ENCODE measurements at places on chromosomes 4 and X.
A peak's percentile ranks its signal among the peaks of the same experiment; 100 is the strongest.

DNA sequence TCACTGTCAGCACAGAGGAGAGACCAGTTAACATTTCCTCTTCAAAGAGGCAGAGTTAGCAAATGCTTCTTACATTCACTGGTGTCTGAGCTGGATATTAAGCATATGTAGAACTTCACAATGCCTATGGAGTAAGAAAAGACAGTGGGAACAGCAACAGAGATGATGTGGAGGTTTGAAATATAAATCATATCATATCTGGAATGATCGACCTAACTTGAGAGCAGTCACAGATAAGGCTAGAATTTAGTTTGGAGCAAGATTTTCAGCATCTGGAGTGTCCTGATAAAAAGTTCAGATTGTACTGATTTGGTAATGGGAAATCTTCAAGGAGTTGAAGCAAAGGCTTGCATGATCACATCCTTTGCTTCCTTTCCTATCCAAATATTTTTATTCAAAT is 90.5 kb upstream of the ANKRD50 start:
- no peak for DNase-seq

DNA sequence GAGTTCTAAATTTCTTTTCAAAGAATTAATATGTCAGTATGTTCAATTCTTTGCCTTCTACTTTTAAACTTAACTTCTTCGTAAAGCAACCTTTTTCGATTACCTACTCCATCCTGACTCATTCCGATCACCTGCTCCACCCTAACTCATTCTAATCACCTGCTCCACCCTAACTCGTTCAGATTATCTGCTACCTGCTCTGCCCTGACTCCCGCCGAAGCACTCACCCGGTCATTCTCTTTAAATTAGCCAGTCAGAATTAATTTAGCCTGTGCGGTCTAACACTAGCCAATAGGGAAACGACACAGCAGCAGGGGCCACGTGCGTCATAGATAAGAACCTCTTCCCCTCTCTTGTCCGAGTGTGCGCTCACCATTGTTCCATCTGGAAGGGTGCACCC is 60.1 kb upstream of the SH3RF1 start:
- DNase-seq: no peak

DNA sequence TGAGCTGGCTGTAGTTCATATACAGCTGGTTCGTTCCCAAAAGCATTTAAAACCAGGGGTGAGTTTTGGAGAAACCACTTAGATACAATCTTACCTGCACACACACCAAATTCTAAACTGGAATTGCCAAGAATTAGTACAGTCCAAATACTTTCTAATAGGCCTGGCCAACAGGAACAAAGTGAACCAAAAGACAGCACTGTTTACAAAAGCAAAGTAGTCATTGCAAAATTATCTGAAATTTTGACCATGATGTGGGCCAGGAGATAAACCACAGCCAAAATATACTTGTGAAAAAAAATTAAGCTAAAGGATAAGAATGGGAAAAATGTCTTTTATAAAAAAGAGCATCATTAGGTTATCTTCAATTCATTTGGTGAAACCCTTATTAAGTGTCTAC is 37.9 kb upstream of the NAP1L5 start:
- DNase-seq: no peak

- DNase-seq: no peak
Measured at GRCh38 chr4:143183513-143184216, 1.1 kb upstream of the USP38 start.

- no peak for DNase-seq
Measured at GRCh38 chr4:110484767-110485166, 8.8 kb downstream of the ENPEP start.

GRCh38 chr4:90580326-90580725 is 453.1 kb downstream of the CCSER1 start:
- DNase-seq: no peak

DNA sequence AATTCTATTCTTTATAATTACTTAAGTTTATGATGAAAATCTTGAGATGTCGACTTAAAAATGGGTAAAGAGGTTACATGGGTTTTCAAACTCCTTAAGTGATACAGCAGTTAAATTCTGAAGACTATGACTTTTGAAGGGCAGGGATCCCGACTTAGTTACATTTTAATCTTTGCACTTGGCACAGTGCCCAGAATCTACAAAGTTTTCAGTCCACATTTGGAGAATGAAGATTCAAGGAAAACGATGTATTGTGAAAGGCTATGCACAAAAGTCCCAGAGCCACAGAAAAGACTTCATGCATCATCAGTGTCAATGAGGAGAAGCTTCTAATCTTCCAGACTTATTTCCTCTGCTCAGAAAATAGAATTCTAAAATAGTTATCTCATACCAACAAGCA is 36.3 kb upstream of the GRPR start:
- DNase-seq: no peak

DNA sequence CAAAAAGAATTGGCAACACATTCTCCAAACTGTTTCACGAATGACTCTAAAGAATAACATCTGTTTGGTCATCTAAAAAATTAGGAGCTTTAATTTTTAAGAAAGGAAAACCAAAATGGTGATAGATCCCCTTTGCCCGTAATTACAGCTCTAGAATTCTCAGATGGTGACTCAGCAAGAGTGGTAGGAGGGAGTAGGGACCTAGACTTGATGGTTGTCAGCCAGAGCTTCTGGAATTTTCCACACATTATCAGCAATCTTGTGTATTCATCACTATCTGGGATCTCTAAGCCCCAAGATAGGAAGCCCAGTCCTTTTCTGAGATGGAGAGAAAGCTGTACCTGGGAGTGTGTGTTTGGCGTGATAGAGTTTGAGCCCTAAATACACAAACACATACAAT is 103.9 kb upstream of the RAB40AL start:
- DNase-seq: no peak

DNA sequence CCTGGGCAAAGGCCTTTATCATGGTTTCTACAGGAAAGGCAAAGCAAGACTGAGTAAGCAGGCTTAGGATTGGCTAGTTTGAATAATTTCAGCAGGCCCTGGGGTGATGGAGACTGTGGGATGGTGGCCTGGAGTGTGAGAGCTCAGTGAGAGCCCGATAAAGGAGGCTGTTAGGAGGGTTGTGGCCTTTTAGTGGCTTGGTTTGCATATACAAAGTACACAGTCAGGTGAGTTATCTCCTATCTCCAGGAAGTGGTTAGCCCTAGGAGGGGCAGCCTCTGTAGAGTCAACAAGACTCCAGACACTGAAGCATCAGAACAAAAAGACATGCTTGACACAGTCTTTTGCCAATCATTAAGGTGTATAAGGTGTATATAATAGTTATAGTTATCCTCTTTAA is 157.2 kb downstream of the CFAP299 start:
- no peak for DNase-seq

- DNase-seq: no peak
Measured at GRCh38 chrX:22037225-22037624, 5.1 kb downstream of the PHEX start.

GRCh38 chr4:17468619-17469221 is 43.2 kb downstream of the QDPR start:
- DNase-seq: peak; percentile 51

GRCh38 chr4:14615671-14616070 is 386.6 kb upstream of the CPEB2 start:
- no peak for DNase-seq

DNA sequence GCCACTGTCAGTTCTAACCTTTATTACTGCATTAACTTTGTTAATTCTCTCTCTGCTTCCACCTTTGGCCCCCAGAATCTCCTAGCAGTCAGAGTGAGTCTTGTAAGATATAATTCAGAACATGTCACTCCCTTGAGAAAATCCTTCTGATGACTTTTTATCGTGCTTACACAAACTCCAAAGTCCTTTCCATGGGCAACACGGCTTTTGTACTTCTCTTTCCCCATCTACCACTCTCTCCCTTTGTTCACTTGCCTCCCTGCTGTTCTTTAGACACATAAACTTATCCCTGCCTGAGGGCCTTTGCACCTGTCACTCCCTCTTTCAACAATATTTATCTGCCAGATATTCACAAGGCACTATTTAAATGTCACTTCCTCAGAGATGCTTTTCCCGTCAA is 64.8 kb downstream of the MAOB start:
- DNase-seq: no peak

GRCh38 chrX:15167826-15168225 is 102.1 kb downstream of the ASB9 start:
- DNase-seq: no peak

DNA sequence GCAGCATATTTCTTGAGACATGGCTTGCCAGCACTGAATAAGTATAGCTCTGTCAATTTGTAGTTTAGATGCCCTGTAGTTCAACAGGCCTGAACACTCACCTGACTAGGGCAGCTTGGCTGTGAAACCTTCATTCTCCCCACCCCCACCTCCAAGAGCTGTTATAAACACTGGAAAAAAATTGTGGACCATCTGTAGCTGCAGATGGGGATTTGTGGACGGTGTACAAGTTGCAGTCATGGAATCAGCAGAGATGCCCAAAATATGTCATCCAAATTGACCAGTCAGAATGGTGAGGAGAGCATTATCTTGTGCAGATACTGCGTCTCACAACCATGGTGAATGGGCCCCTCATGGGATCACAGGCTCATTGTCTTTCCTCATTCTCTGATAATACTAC is 76.2 kb upstream of the PAQR3 start:
- DNase-seq: no peak
